ENCODE measurements at places on chromosomes 2 and 18.

- no peak for DNase-seq
Measured at GRCh38 chr2:223832241-223832903, 5.0 kb downstream of the AP1S3 start.

- no peak for DNase-seq
Measured at GRCh38 chr2:24993406-24994145, 21.8 kb upstream of the DNAJC27 start.

GRCh38 chr2:238287737-238288649 lies at the start of gene PER2:
TSS of gene PER2 (minus strand) at chr2:238288610. CDS start at chr2:238277936, 10,674 bp downstream.
- no peak for DNase-seq

- DNase-seq = no peak
Measured at GRCh38 chr18:42860011-42860410, 255.5 kb downstream of the RIT2 start.

- no peak for DNase-seq
Measured at GRCh38 chr18:25737710-25738311, 352.6 kb downstream of the SS18 start.

GRCh38 chr2:70472221-70472890 lies 81.3 kb downstream of the TGFA start:
- DNase-seq = no peak

DNA sequence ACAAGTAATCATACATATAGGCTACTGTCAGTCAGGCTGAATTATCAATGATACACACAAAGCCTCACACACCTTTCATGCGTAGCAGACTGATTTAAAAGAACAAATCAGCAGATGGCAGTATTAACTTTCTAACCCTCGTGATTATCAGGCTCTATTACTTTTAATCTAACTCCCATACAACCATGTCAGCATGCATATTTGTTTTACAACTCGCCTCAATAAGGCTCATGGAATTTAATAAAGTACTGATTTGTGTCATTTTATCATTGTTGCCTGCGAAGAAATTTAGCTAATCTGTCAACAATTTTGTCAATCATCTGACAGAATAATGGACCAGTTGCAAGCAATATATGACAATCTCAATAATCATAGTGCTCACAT lies 82.8 kb downstream of the SLC25A12 start:
- DNase-seq = no peak

DNA sequence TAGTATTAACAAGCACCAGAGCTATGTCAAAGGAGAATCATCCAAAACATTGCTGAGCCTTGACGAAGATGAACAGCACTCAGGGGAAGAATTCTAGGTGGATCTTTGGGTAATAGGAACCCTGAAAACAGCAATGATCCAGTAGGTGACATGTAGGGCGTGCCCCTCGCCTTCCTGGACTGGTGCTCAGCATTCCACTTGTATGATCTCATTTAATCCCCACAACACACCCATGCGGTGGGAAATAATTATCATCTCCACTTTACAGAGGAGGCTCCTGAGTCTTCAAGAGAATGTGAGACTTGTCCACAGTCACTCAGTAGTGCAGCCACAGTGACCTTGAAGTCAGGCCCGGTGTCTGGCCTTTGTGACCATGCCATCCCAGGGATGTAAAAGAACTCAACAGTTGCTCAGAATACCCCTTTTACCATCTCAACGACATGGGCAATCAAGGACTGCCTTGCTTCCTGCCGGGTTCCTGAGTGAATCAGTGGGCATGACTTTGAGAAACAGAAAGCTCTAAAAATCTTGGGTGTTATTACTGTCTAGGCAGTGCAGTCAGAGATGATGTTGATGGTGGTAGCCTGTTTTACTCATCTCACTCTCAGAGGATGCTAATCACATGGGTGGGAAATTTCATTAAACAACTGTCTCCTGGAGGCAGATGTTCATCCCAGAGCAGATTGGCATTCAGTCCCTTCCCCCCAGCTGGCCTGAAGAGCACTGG lies 161.6 kb downstream of the BCL11A start:
- DNase-seq = no peak

GRCh38 chr2:232333361-232334135 lies 45.0 kb upstream of the ALPP start:
- DNase-seq = no peak

DNA sequence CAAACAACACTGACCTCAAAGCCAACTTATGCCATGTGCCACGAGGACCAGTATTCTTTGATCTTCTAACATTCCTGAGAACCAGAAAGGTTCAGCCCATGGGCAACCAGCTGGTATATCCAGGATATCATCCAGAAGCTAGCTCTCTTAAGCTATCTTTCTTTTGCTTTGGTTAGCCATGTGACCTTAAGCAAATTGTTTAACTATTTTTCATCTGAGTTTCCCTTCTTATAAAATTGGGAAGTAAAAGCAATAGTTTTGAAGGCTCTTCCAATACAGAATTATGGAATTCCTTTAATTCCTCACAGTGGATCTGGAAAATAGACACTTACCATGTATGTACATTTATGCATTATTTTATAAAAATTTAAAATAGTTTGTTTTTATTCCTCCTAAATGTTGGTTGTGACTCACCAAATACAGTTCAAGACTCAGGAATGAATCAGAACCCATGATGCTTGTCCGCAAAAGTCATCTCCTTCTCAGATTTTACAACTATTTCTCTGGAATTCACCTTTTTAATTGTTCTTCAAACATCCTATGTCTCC lies 435.7 kb downstream of the ZEB2 start:
- no peak for DNase-seq

DNA sequence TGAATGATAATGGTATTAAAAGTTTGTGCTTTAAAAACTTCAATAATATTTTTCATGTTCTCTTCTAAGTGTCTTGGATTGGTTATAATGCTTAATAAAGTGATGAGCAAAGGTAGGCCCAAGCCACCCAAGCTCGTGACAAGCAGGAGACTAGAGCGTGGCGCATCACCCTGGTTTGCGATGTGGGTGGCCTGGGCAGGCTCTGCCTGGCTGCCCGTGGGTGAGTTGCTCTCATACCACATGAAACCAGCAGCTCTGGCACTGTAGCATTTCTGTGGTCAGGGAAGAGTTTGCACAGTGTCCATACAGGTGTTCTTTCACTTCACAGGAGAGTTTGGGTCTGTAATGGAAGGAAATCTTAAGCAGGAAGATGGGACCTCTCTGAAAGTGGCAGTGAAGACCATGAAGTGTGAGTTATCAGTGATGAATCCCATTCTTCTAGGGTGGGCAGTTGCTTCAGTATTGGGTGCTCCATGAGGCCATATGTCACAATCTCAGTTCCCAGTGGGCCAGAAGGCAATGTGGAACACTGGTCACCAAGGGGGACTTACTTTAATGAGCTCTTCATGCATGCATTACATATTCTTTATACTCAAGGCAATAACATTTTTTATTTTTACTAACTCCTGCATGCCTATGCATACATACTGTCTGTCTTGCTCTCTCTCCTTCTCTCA lies 51.4 kb upstream of the TMEM87B start:
- DNase-seq = no peak
